Spinal cord (tissue), 10 donors: ENCODE measurements at places on chromosomes 2 and 18. TPM values are rescaled to one million over a fixed set of nuclear protein-coding genes. Genes with fewer than 3 reads are reported as not detected.
A peak's percentile ranks its signal among the peaks of the same experiment; 100 is the strongest.

SLC11A1 gene
- polyA plus RNA-seq = 4.0 TPM

- no peaks in the 10 kb centered on the region for H3K4me1 ChIP-seq
- H3K27ac ChIP-seq = no peak overlapping the region
- H3K4me3 ChIP-seq = no peak overlapping the region
- no peaks in the 10 kb centered on the region for H3K36me3 ChIP-seq
- no peaks in the 10 kb centered on the region for H3K27me3 ChIP-seq
Measured at GRCh38 chr18:33863912-33864311, 285.9 kb downstream of the ASXL3 start.

- no peaks in the 10 kb centered on the region for H3K27me3 ChIP-seq
- H3K36me3 ChIP-seq = no peaks in the 10 kb centered on the region
- H3K27ac ChIP-seq = no peak overlapping the region
- no peak overlapping the region for H3K4me3 ChIP-seq
- DNase-seq = no peak
- H3K4me1 ChIP-seq = peaks cover 3% of the 10 kb centered on the region
Measured at GRCh38 chr2:173086518-173087213, 11.0 kb downstream of the MAP3K20 start.

- DNase-seq = peak; percentile 75
- peak overlapping the region; percentile 89 for H3K27ac ChIP-seq
- no peaks in the 10 kb centered on the region for H3K27me3 ChIP-seq
- H3K4me3 ChIP-seq = no peak overlapping the region
Measured at GRCh38 chr2:240213226-240213475, 72.7 kb upstream of the OTOS start.

RUFY4 gene
- polyA plus RNA-seq = 0.67 TPM

- DNase-seq = no peak
- peaks cover 33% of the 10 kb centered on the region for H3K36me3 ChIP-seq
- no peaks in the 10 kb centered on the region for H3K27me3 ChIP-seq
- peak overlapping the region; percentile 52 for H3K27ac ChIP-seq
Measured at GRCh38 chr2:219171231-219171651, 1.4 kb upstream of the SLC23A3 start.
